ENCODE measurements at places on chromosomes 11 and 22. TPM values are rescaled to one million over a fixed set of nuclear protein-coding genes. Genes with fewer than 3 reads are reported as not detected.
A peak's percentile ranks its signal among the peaks of the same experiment; 100 is the strongest.

PATE1 gene
- total RNA-seq = not detected

DNA sequence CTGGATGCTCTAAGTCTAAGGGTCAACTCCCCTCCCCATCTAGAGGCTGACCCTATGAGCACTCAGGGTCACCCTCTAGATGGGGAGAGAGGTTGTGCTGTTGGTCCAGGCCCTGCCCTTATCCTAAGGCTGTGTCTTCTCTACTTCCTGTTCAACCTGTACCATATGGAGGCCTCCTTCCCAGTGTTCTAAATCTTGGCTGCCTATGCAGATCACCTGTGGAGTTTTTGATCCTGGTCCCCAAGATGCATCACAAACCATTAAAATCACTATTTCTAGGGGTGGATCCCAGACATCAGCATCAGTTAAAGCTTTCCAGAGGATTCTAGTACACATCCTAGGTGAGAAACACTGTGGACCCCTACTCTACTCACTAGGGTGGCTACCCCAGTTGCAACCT lies 26.2 kb downstream of the LARGE1 start:
- H3K36me3 ChIP-seq = no peaks in the 10 kb centered on the region
- no peaks in the 10 kb centered on the region for H3K27me3 ChIP-seq
- H3K27ac ChIP-seq = no peak overlapping the region
- no peak overlapping the region for H3K4me3 ChIP-seq
- DNase-seq = no peak

GRCh38 chr22:27750584-27751265 lies 50.8 kb downstream of the MN1 start:
- H3K4me3 ChIP-seq = no peak overlapping the region
- H3K27me3 ChIP-seq = no peaks in the 10 kb centered on the region
- peaks cover 76% of the 10 kb centered on the region for H3K4me1 ChIP-seq
- H3K36me3 ChIP-seq = no peaks in the 10 kb centered on the region
- peak overlapping the region; percentile 83 for H3K27ac ChIP-seq

DNA sequence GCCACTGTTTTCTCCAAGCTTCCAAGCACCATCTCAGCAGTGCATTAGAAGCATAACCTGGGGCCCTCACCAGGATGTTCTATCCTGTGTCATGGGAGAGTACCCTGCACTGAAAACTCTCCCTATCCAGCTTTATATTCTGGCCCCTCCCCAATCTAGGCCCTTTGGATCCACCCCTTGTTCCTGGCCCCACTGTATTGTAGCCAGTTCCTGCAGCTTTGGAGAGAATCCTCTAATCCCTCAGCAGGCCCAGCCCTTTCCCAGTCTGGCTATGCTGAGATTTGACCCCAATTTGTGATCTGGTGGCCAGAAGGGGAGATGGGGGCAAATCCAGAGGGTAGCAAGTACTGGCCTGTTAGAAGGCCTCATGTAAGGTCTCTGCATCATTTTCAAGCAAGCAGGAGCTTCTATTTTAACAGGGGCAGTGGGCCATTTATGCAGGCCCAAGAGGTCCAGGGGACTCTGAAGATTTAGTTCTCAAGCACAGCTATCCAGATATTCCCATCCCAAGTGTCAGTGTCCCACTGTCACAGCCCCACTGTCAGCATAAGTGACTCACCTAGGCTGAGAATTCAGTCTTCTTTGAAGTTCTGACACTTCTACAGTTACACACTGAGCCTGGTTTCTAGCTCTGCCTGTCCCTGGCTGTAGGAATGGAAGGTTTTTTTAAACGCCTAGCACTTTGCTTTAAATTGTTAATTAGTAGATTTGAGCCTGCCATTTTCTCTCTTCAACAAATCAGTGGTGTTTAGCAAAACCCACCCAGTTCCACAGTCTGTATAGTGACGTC lies 589.5 kb upstream of the CADM1 start:
- no peak for DNase-seq
- H3K4me3 ChIP-seq = no peak overlapping the region
- H3K27me3 ChIP-seq = no peaks in the 10 kb centered on the region

KRTAP5-10 gene
- total RNA-seq = not detected

DNA sequence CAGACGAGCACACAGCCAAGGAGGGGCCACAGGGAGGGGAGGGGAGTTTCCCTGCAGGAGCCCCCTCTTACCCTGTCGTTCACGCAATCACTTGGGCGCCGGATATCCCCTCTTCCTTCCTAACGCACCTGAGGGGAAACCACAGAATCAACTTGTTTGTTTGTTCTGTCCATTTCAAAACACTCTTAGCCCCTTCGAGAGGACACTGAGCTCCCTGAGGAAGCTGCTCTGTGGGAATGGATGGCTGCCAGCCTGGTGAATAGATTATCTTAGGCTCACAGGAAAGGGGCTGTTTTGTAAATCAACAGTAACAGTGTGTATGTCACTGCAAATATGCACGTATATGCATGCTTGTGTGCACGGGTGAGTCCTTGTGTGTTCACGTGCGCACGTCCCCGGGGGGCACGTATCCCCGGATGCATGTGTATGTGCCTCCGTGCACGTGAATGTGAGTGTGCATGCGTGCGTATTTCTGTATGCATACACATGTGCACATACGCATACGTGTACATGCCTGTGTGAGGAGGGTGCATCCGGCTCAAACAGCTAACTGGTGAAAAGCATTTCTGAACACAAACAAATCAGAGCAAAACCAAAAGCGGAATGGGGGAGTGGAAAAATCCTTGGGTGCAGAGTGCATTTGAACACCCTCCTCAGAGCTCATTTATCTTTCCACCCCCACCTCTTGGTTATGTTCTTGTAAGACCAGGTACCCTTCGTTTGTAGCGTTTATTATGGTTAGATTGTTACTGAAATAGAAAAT lies 7.2 kb downstream of the ARSA start:
- no peaks in the 10 kb centered on the region for H3K36me3 ChIP-seq
- H3K4me1 ChIP-seq = peaks cover 8% of the 10 kb centered on the region
- H3K27me3 ChIP-seq = no peaks in the 10 kb centered on the region
- 0 out of 2 replicates have a peak overlapping the region, but pooled peaks have one; percentile 0 for H3K4me3 ChIP-seq
- peak; percentile 52 for DNase-seq

ANO5 gene
- total RNA-seq = not detected

DNA sequence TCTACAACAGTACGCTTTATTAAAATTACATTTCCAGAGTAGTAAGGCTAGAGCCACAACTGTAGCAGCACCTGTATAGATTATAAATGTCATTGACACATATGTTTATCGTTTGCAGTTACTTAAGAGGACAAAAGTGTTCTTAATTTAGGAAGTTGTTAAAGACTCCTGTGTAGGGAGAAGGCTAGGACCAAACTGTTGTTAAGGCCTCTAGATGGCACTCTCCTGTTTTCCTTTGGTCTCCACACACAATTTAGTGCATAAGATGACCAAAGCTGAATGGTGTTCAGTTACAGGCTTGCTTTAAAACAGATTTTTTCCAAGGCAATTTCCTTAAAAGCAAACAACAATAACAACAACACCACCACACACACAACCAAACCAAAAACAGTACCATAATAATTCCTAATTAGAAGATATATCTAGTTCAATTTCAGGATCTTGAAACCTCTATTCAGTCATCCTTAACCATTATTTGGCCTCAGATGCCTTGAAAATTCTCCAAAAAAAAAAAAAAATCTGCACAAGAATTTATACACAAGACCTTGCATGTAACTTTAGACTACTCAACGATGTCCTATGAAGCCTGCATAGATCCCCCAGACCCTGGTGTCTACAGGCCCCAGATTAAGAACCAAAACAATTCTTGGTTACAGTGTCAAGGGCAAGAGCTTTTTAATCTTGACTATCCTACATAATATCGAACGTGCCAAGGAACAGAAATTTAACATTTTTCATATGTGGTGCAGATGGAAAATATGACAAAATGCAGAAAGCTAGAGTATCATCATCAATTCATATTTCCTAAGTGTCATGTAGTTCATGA lies 42.6 kb upstream of the APOA1 start:
- DNase-seq = peak; percentile 88
- no peak overlapping the region for H3K27ac ChIP-seq
- peaks cover 23% of the 10 kb centered on the region for H3K4me1 ChIP-seq
- H3K4me3 ChIP-seq = no peak overlapping the region

DNA sequence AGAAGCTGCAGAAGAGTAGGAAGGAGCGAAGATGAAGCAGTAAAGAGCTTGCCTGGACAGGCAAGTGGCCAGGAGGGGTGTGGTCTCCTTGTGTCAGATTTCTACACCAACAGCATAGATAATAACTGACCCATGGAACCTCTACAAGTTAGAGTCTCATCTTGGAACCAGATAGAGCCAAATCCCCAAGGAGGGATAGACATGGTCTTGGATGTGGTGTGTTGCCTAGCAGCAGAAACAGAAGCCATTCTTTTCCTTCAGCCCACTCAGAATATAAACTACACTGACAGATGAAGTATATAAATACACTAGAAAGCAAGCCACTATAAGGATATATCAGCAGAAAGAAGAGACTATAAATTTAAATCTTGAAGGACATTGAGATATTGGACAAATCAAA lies 4.3 kb upstream of the CARD16 start:
- H3K4me1 ChIP-seq = peaks cover 21% of the 10 kb centered on the region
- H3K27me3 ChIP-seq = no peaks in the 10 kb centered on the region
- H3K27ac ChIP-seq = no peak overlapping the region
- no peak overlapping the region for H3K4me3 ChIP-seq
- H3K36me3 ChIP-seq = no peaks in the 10 kb centered on the region

PRR5L gene
- total RNA-seq = 29.8 TPM

DNA sequence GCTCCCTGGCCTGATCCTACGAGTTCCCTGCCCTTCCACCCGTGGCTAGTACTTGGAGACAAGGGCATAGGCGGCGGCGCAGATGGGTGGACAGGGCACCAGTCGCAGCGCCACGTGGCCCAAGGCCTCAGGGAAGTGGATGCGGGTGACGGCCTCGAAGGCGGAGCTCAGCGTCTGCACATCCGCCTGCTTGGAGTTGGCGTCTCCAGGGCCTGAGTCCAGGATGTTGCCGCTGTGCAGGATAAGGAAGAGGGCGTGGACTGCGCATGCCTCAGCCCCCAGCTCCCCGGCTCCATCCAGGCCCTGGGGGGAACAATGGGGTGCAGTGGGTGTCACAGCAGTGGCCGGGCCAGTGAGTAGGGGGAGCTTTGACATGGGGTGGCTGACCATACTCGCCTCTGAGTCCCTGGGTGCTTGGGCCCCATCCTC lies 6.6 kb downstream of the PITPNM1 start:
- H3K27ac ChIP-seq = no peak overlapping the region
- H3K36me3 ChIP-seq = no peaks in the 10 kb centered on the region
- DNase-seq = no peak

GRCh38 chr11:21501245-21501644 lies 691.6 kb upstream of the ANO5 start:
- no peaks in the 10 kb centered on the region for H3K36me3 ChIP-seq
- DNase-seq = no peak
- H3K27ac ChIP-seq = no peak overlapping the region
- no peaks in the 10 kb centered on the region for H3K27me3 ChIP-seq
- H3K4me1 ChIP-seq = no peaks in the 10 kb centered on the region
- H3K4me3 ChIP-seq = no peak overlapping the region

DNA sequence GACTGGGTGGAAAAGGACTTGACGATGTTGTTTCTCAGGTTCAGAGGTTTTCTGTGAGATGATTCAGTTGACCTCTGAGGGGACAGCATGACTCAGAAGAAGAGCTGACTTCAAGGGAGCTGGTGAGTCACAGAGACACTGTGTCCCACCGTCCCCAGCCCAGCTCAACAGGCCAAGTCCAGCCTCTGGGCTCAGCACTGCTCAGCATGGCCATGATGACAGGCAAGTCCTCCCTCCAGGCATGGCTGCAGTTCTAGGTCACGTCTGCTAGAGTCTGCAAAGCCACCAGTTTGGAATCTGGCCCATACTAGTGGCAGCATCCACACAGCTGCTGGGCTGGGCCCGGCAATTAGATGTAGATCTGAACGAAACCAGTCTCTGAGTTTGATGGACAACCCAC lies 12.9 kb downstream of the TRIM29 start:
- DNase-seq = peak; percentile 85
- no peak overlapping the region for H3K27ac ChIP-seq
- no peaks in the 10 kb centered on the region for H3K36me3 ChIP-seq
- H3K4me3 ChIP-seq = no peak overlapping the region
- peaks cover 20% of the 10 kb centered on the region for H3K4me1 ChIP-seq

GRCh38 chr11:102528618-102529017 lies 1.9 kb downstream of the MMP7 start:
- no peak overlapping the region for H3K4me3 ChIP-seq
- no peak overlapping the region for H3K27ac ChIP-seq
- no peaks in the 10 kb centered on the region for H3K27me3 ChIP-seq
- no peaks in the 10 kb centered on the region for H3K36me3 ChIP-seq

CD3D gene
- not detected for total RNA-seq

- no peaks in the 10 kb centered on the region for H3K36me3 ChIP-seq
- peaks cover 48% of the 10 kb centered on the region for H3K4me1 ChIP-seq
- peak overlapping the region; percentile 7 for H3K27ac ChIP-seq
- H3K27me3 ChIP-seq = no peaks in the 10 kb centered on the region
These were observed 384.8 kb downstream of the TMEM135 start for GRCh38 chr11:87422566-87422965.

DNA sequence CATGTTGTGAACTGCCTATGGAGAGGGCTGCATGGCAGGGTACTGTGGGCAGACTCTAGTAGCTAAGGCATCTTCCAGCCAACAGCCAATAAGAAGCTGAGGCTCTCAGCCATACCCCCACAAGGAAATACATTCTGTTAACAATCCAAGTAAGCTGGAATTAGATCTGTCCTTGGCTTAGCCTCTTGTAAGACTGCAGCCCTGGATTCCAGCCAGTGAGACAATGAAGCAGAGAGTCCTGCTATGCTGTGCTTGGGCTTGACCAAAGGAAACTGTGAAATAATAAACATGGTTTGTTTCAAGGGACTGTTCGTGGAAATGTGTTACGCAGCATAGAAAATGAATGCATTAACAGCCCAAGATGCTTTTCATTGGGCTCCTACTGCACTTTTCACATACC lies 1097.4 kb upstream of the CCDC90B start:
- H3K36me3 ChIP-seq = no peaks in the 10 kb centered on the region
- no peak for DNase-seq
- no peaks in the 10 kb centered on the region for H3K4me1 ChIP-seq
- no peaks in the 10 kb centered on the region for H3K27me3 ChIP-seq
- no peak overlapping the region for H3K4me3 ChIP-seq
- no peak overlapping the region for H3K27ac ChIP-seq

DNA sequence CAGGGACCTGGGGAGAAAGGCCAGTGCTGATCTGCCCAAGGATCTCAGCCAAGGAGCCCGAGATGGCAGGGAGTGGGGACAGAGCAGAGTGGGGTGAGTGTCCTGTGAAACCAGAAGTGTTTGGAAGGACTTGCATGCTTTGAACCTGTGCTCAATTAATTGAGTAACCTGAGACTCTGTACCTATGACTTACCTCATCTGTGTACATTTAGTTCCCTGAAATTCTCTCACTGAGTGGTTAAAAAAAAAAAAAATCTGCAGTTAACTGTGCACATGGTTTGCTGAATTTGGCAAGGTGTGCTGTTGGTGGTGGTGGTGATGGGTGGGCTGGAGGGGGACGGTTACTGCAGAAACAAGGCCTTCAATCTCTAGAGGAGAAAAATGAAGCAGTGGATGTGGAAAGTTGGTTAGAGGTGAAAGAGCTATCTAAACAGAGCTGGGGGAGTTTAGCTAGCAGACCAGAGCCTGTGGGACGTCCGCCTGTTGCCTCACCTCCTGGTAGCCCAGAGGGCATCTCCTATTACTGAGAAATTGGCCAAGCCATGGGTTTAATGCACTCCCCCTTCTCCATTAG lies 8.3 kb upstream of the SORL1-AS1 start:
- DNase-seq = no peak
- H3K27ac ChIP-seq = no peak overlapping the region
- H3K36me3 ChIP-seq = no peaks in the 10 kb centered on the region
- peaks cover 19% of the 10 kb centered on the region for H3K4me1 ChIP-seq

GRCh38 chr11:87405843-87406242 lies 368.1 kb downstream of the TMEM135 start:
- H3K4me3 ChIP-seq = no peak overlapping the region
- no peaks in the 10 kb centered on the region for H3K36me3 ChIP-seq
- DNase-seq = peak; percentile 67
- peaks cover 8% of the 10 kb centered on the region for H3K4me1 ChIP-seq

All from GM23248 (cell line).